ENCODE measurements at places on chromosomes 3 and 15.

- DNase-seq: no peak
Measured at GRCh38 chr15:82656641-82657266, 9.6 kb upstream of the CPEB1 start.

GRCh38 chr15:95928822-95929221 lies 401.7 kb upstream of the NR2F2 start:
- no peak for DNase-seq

DNA sequence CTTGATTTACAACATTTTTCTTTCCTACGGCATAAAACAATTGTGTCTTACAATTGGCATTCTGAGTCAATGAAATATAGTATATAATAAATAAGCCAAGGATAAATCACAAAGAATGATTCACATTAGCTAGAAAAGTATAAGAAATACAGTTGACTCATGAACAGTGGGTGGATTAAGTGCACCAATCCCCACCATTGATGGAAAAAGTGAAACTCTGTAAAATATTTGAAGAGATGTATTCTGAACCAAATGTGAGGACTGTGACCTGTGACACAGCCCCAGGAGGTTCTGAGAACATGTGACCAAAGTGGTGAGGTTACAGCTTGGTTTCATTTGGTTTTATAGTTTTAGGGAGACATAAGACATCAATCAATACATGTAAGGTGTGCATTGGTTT lies 227.5 kb downstream of the ALCAM start:
- DNase-seq: no peak

- DNase-seq: no peak
Measured at GRCh38 chr3:184669578-184669977, 42.3 kb downstream of the MAGEF1 start.

DNA sequence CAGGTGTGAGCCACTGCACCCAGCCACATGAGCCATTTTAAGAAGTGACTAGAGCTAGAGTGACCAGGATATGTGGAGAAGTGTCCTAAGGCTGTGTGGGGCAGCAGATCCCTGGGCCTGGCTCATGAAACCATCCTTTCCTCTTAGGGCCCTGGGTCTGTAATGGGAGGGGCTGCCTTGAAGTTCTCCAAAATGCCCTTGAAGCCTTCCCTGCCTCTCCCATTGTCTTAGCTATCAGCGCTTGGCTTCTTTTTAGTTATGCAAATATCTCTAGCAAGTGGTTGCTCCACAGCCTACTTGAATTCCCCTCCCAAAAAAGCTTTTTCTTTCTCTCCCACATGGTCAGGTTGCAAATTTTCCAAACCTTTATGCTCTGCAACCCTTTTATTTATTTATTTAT lies 112.4 kb upstream of the SPATA16 start:
- no peak for DNase-seq

DNA sequence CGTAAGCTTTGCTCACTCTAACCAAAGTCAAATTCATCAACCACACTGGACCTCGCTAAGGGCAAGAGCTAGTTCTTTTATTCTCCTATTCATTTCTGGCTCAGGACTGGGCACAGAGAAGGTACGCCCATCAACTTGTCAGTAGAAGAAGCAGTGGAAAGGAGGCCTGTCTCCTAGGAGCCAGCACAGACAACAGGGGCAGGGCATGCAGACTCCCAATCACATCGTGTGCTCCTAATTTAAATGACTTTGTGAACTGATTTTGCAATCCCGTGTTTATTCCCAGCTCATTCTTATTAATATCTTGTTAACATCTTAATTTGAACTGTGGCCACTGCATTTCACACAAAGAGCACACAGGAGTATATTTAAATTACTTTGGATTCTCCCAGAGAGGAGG lies 161.1 kb upstream of the BCL6 start:
- DNase-seq: no peak

- no peak for DNase-seq
Measured at GRCh38 chr3:46844397-46844796, 18.8 kb downstream of the MYL3 start.

- no peak for DNase-seq
Measured at GRCh38 chr3:185488465-185488864, 10.4 kb downstream of the TMEM41A start.

DNA sequence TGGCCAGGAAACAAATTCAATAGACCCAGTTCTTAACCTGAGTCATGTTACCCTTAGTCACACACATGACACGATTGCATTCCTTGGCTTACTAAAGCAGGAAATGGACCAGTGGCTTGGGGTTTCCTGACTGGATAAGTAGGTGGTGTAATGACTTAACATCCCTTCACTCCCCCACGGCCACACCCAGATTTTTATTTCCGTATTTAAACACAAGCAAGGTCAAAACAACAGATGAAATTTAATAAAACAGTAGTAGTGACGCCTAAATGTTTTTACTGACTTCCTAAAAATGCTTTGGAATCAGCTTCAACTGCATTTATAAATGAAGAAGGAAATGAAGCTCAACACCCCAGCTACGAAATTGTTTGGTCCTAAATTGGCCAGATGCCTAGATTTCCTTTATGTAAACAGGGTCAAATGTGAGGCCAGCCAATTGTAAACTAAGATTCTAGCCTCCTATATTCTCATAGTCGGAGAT lies 324.3 kb downstream of the CHST2 start:
- DNase-seq: peak; percentile 20

GRCh38 chr15:24039683-24040082 lies 352.6 kb upstream of the NDN start:
- no peak for DNase-seq

DNA sequence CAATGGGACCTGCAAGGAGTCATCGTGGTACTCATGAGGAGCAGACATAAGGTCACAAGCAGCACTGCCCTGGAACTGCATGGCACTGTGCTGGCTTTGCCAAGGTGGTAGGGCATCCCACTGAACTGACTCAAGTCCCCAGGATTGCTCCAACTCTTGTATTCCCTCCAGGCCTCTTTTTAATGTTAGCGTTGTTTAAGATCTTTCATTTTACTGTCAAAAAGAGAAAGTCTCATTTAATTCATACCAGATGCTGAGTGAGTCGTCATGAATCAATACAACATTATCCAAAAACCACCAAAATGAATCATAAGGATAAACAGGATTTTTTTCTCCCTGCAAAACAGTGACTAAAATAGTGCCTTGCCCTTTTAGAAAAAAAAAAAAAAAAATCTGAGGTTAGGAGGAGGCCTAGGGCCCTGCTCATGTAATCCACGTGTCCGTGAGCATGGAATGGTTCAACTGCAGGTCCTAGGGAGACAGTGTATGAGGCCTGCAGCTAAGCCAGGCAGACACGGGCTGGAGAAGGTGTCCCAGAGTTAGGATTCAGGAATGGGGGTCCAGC lies 36.7 kb upstream of the BLM start:
- DNase-seq: peak; percentile 66

- DNase-seq: peak; percentile 42
Measured at GRCh38 chr3:42473083-42473932, 29.1 kb upstream of the VIPR1 start.

- DNase-seq: no peak
Measured at GRCh38 chr3:196144383-196145105, 62.7 kb upstream of the TFRC start.

- peak; percentile 42 for DNase-seq
Measured at GRCh38 chr3:22684739-22685138, 518.4 kb upstream of the UBE2E2 start.

DNA sequence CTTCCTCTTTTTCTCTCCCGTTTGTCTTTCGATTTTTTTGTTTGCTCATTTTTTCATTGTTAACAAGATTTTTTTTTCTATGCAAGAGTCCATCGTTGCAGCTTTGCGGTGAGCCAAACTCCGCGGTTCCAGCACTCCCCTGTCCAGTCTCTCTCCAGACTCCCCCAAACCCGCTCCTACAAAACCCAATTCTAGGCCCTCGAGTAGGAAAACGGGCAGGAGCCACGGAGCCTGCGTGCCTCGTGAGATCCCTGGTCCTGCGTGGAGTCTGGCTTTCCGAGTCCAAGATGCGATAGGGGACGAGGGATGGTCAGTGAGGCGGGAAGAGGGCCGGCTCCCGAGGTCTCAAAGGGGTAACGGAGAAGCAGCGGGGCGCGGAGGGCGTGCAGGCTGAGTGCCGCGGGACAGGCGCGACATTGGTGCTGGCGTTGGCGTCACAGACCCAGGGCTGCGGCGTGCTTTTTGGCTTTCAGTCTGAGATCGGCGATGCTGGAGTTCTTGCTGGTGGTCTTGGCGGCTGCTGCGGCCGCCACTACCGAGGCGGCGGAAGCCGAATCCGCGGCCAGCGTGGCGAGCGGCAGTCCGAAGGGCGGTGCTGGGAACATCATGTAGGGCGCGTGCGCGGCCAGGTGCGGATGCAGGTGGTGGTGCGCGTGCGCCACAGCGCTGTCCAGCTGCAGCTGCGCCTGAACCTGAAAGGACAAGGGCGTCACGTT lies 8.5 kb downstream of the SHOX2 start:
- peak; percentile 79 for DNase-seq

Measured in tongue (tissue), 3 donors.